ENCODE measurements at places on chromosomes 11 and 22.
A peak's percentile ranks its signal among the peaks of the same experiment; 100 is the strongest.

DNA sequence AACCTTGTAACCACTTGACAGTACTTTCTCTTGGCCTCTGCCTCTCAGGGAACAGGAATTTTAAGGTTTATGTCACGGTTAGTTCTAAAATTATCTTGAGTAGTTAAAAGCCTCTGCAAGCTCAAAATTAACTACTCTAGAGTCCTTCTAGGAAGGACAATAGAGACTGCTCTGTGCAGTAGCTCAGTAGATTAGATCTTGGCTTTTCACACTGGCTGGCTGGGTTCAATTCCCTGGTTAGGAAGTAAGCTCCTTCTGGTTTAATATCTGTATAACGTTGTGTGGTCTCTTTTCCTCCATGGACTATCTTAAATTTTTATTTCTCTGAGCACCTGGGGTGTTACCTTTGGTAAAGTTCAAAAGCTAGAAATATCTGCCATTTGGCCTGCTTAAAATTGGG is 109.2 kb downstream of the AASDHPPT start:
- DNase-seq, result no peak

DNA sequence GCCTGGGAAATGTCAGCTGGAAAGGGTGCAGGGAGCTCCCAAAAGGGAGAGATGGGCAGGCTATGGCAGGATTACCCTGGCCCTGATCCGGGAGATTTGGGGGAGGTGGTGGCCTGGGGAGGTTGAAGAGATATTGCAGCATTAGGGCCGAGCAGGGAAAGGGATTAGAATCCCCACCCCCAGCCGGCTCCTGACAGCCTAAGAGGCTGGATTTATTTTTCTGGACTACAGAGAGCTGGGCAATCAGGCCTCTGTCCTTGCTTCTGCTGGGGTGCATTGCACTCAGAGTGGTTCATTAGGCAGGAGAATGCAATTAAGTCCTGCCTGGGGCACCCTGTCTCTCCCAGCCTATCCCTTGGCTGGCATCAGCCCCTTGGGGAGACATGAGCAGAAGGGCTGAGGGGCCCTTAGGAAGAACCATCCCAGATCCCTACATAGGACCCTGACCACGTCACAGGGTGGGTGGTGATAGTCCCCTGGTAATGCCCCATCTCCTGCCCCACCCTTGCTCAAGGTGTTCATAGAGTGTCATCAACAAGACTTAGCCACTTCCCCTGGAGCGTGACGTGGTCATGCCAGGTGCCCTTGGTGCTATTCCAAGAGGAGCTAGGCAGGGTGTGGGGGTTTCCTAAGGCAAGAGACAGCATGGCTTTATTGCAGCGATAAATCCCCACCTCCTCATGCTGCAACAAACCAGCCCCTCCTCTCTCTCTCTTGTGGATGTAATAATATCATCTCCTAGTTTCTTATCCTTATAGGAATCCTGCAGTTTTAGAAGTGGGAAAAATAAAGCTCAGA is 38.4 kb upstream of the KLHL35 start:
- no peak for DNase-seq

DNA sequence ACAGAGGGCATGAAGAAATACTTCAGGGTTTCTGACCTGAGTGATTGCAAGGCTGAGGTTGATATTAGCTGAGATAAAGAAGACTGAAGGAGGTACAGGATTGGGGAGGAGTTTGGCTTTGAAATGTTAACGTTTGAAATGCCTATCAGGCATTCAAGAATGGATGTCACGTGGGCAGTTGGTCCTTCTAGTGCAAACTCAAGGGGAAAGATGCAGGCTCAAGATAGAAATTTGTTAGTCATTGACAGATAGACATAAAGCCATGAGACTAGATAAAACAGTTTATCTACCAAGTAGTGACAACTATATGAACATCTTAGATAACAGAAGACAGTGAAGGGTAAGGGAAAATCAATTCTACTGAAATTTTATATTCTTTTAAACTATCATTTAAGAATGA is 23.1 kb downstream of the TTC17 start:
- DNase-seq, result no peak

GRCh38 chr22:44091021-44091721 is 67.1 kb downstream of the PARVB start:
- DNase-seq, result peak; percentile 25
